MCF 10A (cell line): ENCODE measurements at places on chromosomes 13 and 19.

GRCh38 chr13:25973085-25973484 lies 78.7 kb downstream of the SHISA2 start:
- H3K27me3 ChIP-seq = no peaks in the 10 kb centered on the region
- peaks cover 5% of the 10 kb centered on the region for H3K4me1 ChIP-seq
- H3K27ac ChIP-seq = no peak overlapping the region
- DNase-seq = no peak
- no peak overlapping the region for H3K4me3 ChIP-seq
- no peaks in the 10 kb centered on the region for H3K36me3 ChIP-seq

DNA sequence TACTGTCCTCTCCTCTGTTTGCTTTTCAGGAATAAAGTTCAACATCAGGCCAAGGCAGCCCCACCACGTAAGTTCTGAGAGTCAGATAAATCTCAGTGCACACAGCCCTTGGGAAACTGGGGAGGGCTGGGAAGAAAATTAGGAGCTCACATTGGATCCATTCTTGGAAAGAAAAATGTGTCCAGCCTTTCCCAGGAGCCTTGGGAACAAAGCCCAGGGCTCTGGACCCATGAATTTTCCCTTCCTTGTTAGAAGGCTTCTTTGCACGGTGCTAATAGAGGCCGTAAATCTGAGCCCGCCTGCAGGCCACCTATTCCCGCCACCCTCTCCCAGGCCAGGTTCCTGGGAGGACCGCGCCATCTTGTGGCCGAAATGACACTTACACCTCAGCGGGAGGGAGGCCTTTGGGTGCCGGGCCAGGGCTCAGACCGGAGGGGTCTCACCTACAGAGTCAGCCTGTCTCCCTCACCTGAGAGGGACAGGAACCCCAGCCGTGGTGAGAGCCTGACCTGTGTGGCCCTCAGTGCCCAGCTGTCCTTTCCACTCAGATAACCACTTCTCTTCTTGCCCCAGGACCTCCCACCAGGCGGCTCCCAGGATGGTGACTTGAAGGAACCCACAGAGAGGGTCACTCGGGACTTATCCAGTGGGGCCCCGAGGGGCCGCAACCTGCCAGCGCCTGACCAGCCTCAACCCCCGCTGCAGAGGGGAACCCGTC lies 25.1 kb upstream of the KCTD15 start:
- DNase-seq = peak; percentile 75
- H3K27ac ChIP-seq = no peak overlapping the region
- H3K27me3 ChIP-seq = peaks cover 21% of the 10 kb centered on the region

- H3K27me3 ChIP-seq = no peaks in the 10 kb centered on the region
- peak overlapping the region; percentile 57 for H3K27ac ChIP-seq
These were observed 11.6 kb upstream of the OR1M1 start for GRCh38 chr19:9075064-9075949.

- no peak overlapping the region for H3K4me3 ChIP-seq
- peaks cover 5% of the 10 kb centered on the region for H3K4me1 ChIP-seq
- H3K27me3 ChIP-seq = no peaks in the 10 kb centered on the region
- no peak for DNase-seq
- peaks cover 11% of the 10 kb centered on the region for H3K36me3 ChIP-seq
- no peak overlapping the region for H3K27ac ChIP-seq
These were observed 97.1 kb downstream of the SIPA1L3 start for GRCh38 chr19:38004186-38004520.

DNA sequence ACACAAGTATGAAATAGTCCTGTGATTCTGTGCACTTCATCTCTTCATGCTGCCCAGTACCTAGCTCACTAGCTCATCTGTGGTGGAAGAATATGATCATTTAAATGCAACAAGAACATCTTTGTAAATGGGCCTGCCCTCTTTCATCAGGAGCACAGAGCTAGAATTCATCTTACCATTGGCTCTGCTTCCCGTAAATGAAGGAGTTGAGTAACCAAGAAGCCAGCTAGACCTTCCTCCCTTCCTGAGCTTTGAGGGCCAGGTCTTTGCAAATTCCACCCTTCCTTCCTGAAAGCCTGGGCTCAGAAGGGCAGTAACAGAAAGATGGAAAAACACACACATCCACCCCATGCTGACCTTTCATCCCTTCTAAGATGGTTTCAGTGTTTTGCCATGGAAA lies 82.0 kb downstream of the FRY start:
- H3K27me3 ChIP-seq = no peaks in the 10 kb centered on the region
- no peak overlapping the region for H3K27ac ChIP-seq
- H3K4me1 ChIP-seq = no peaks in the 10 kb centered on the region
- no peak overlapping the region for H3K4me3 ChIP-seq
- no peak for DNase-seq

- peak; percentile 76 for DNase-seq
- peaks cover 25% of the 10 kb centered on the region for H3K36me3 ChIP-seq
- H3K27me3 ChIP-seq = no peaks in the 10 kb centered on the region
- H3K27ac ChIP-seq = peak overlapping the region; percentile 63
These were observed 799 bp downstream of the PVR start for GRCh38 chr19:44644402-44645016.

GRCh38 chr13:51152701-51153100 lies 41.6 kb upstream of the C13orf42 start:
- no peak overlapping the region for H3K27ac ChIP-seq
- no peaks in the 10 kb centered on the region for H3K36me3 ChIP-seq
- H3K27me3 ChIP-seq = peaks cover 66% of the 10 kb centered on the region
- DNase-seq = no peak
- no peaks in the 10 kb centered on the region for H3K4me1 ChIP-seq

GRCh38 chr19:42407816-42408175 lies 17.7 kb upstream of the CNFN start:
- no peaks in the 10 kb centered on the region for H3K27me3 ChIP-seq
- DNase-seq = no peak
- no peak overlapping the region for H3K4me3 ChIP-seq

DNA sequence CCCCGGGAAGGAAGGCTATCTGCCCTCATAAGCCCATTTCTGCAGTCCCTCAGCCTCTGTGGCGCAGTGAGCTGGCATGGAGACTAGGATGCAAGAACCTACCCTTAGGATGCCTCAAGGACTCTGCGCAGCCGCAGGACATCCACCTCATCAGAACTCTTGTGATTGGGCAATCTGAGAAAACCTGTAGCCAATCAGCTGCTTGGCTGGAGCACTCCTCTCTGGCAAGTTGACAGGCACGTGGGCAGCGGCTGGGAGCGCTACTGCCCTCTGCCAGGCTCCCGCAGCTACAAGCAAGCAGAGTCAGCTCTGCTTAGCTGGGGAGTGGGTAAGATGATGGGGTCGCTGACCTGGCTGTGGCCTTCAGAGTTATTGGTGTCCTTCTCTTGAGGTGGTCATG lies 1.5 kb upstream of the ECSIT start:
- H3K4me3 ChIP-seq = no peak overlapping the region
- H3K4me1 ChIP-seq = peaks cover 8% of the 10 kb centered on the region
- peaks cover 6% of the 10 kb centered on the region for H3K36me3 ChIP-seq
- DNase-seq = peak; percentile 95
- no peak overlapping the region for H3K27ac ChIP-seq

DNA sequence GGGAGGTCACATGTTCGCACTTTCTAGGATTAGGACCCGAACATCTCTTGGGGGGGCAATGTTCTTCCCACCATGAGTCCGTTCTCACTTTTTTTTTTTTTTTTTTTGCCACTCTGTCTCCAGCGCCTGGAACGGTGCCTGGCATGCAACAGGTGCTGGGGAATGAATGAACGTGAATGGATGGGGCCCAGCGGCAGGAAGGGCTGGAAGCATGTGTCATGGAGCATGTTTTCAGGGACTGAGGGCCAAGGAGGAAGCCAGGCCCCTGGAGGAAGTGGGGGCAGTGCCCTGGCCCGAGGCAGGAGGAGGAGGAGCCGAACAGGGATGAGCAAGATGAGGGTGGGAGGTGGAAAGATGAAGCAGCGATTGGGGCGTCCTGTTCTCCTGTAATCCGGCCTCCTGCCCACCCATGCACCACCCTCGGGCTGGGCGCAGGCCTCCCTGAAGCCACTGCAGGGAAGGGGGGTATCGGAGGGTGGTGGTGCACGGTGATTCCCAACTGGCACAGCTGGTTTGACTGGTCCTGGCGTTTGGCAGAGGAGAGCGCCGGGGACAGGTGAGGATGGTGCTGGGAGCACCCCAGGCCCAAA lies 8.8 kb upstream of the SULT2B1 start:
- H3K27me3 ChIP-seq = no peaks in the 10 kb centered on the region
- no peaks in the 10 kb centered on the region for H3K36me3 ChIP-seq
- DNase-seq = peak; percentile 80
- H3K4me1 ChIP-seq = peaks cover 6% of the 10 kb centered on the region
- no peak overlapping the region for H3K27ac ChIP-seq
- no peak overlapping the region for H3K4me3 ChIP-seq

DNA sequence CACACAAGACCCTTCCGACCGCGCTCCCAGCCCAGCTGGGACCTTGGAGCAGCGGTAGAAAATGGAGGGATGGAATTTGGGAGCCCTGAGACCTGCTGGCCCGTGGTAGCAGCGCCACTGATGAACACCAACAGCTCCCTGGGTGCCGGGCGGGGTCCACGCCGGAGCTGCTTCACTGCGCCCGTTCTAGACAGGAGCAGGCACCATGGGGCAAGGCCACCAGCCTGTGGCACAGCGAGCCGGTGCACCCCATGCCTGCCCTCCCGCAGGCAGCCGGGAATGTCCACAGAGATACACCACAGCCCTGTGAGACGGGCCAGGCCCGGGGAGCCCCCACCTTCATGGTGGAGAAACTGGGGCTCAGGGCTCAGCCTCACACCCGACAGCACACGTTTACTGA lies 9.9 kb upstream of the SHC2 start:
- no peak overlapping the region for H3K27ac ChIP-seq
- no peaks in the 10 kb centered on the region for H3K27me3 ChIP-seq
- no peaks in the 10 kb centered on the region for H3K36me3 ChIP-seq
- H3K4me1 ChIP-seq = peaks cover 5% of the 10 kb centered on the region
- no peak overlapping the region for H3K4me3 ChIP-seq
- no peak for DNase-seq

DNA sequence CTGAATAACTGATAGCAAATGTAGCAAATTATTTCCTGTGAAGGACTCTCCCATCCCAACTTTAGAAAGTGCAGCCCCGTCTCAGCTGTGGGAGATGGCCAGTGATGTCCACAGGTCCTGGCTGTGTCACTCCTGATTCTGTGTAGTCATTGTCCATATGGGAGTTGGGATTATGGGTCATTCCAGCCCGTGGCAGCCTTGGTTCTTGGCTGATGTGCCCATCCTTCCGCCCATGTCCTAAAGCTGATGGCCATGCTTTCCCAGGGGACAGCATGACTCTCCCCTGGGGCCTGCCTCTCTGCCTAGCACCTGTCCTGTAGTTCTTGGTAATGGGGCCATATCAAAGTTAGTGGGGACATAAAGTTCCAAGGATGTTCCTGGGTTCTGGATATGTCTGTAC lies 43.9 kb upstream of the C1QTNF9 start:
- H3K4me1 ChIP-seq = peaks cover 3% of the 10 kb centered on the region
- no peak overlapping the region for H3K27ac ChIP-seq
- H3K36me3 ChIP-seq = no peaks in the 10 kb centered on the region
- DNase-seq = no peak
- no peaks in the 10 kb centered on the region for H3K27me3 ChIP-seq
- no peak overlapping the region for H3K4me3 ChIP-seq

DNA sequence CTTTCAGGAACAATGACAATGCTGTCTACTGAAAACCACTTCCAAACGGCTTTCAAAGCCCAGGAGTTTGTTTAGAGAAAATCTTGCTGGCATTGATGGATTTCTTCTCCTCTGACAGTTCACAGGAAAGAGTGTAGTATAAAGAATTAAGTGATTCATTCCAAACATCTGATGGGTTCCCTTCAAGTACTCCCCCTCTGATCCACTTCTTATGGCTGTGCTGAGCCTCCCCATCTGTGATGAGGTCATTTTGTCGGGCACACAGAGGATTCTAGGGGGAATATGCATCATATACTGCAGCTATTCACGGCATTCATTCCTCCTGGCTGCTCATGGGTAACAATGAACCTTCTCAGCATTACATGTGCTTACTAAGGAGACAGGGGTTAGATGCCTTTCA lies 107.9 kb downstream of the RGCC start:
- H3K27me3 ChIP-seq = no peaks in the 10 kb centered on the region
- H3K27ac ChIP-seq = no peak overlapping the region
- peaks cover 10% of the 10 kb centered on the region for H3K4me1 ChIP-seq
- no peak for DNase-seq

GRCh38 chr19:43651758-43652545 lies 12.3 kb upstream of the CADM4 start:
- no peak overlapping the region for H3K4me3 ChIP-seq
- no peaks in the 10 kb centered on the region for H3K27me3 ChIP-seq
- peak overlapping the region; percentile 42 for H3K27ac ChIP-seq
- peak; percentile 75 for DNase-seq
- no peaks in the 10 kb centered on the region for H3K4me1 ChIP-seq

GRCh38 chr19:43482193-43482592 lies 16.8 kb upstream of the LYPD3 start:
- DNase-seq = no peak
- no peaks in the 10 kb centered on the region for H3K27me3 ChIP-seq
- no peak overlapping the region for H3K4me3 ChIP-seq
- no peak overlapping the region for H3K27ac ChIP-seq
- H3K36me3 ChIP-seq = peaks cover 24% of the 10 kb centered on the region
- H3K4me1 ChIP-seq = no peaks in the 10 kb centered on the region

DNA sequence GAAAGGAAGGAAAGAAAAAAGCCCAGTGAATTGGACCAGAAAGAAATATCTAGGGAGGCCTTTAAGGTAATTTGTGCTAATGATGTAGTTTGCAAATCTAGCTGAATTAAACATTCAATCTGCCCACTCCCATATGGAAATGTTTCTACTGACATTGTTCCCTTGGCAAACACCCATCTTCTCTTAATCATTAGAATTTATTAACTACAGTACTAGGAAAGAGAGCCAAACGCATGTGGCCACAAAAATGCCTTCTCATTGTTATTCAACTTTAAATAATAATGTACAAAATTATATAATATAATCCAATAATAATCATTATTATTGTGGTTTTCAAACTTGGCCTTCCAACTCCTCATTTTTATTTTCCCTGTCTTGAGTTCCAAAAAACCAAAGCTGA lies 234.7 kb downstream of the NHLRC3 start:
- no peak overlapping the region for H3K4me3 ChIP-seq
- no peaks in the 10 kb centered on the region for H3K4me1 ChIP-seq
- peaks cover 88% of the 10 kb centered on the region for H3K27me3 ChIP-seq
- no peaks in the 10 kb centered on the region for H3K36me3 ChIP-seq

- no peak overlapping the region for H3K4me3 ChIP-seq
- H3K4me1 ChIP-seq = no peaks in the 10 kb centered on the region
- H3K36me3 ChIP-seq = peaks cover 5% of the 10 kb centered on the region
- no peak overlapping the region for H3K27ac ChIP-seq
- H3K27me3 ChIP-seq = peaks cover 27% of the 10 kb centered on the region
- DNase-seq = no peak
These were observed 8.3 kb downstream of the ARHGEF18 start for GRCh38 chr19:7356899-7357627.

GRCh38 chr19:31560086-31561060 lies 211.1 kb upstream of the TSHZ3 start:
- no peak overlapping the region for H3K4me3 ChIP-seq
- H3K27me3 ChIP-seq = no peaks in the 10 kb centered on the region
- H3K27ac ChIP-seq = no peak overlapping the region
- H3K36me3 ChIP-seq = no peaks in the 10 kb centered on the region
- no peaks in the 10 kb centered on the region for H3K4me1 ChIP-seq

- no peak overlapping the region for H3K27ac ChIP-seq
- no peaks in the 10 kb centered on the region for H3K4me1 ChIP-seq
- H3K36me3 ChIP-seq = peaks cover 11% of the 10 kb centered on the region
These were observed 335.3 kb downstream of the KLF5 start for GRCh38 chr13:73394066-73394465.
